Stromal cell of bone marrow (primary cell): ENCODE measurements at places on chromosomes 11 and 22.

GRCh38 chr11:61491736-61492395 is 16.7 kb upstream of the LRRC10B start:
- DNase-seq = no peak

DNA sequence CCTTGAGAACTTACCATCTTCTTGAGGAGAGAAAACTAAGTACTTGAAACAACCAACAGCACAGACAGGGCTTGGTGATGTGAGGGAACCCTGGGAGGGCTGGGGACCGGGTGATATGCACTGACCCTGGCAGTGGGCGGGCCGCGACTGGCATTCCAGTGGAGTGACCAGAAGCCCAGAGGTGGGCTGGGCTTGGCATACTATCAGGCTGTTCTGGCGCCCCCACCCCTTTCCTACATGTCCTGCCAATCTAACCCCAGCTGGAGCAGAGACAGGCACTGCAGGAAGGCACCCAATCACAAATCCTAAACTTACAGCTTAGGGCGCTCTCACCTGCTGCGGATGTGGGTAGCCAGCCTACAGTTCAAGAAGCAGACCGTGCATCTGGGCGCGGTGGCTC is 54.0 kb upstream of the GCAT start:
- no peak for DNase-seq

- peak; percentile 12 for DNase-seq
These were observed 7.5 kb downstream of the DPAGT1 start for GRCh38 chr11:119093942-119094815.

DNA sequence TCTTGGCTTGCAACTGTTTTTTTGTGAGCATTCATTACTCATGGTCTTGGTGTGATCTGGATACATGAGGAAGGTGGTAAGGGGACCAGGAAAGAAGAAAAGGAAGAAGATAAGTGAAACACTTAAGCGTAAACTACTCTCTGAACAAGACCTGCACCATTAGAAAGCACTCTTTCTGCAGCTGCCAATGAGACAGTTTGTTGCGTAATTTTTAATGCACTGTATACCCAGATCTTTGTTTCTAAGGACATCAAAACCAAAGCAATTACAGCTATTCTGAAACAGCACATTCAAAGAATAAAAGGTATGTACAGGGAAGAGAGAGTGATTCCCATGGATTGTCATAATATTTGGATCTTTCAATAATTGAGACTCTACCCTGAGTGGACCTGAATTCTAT is 147.4 kb downstream of the BLID start:
- DNase-seq = no peak

DNA sequence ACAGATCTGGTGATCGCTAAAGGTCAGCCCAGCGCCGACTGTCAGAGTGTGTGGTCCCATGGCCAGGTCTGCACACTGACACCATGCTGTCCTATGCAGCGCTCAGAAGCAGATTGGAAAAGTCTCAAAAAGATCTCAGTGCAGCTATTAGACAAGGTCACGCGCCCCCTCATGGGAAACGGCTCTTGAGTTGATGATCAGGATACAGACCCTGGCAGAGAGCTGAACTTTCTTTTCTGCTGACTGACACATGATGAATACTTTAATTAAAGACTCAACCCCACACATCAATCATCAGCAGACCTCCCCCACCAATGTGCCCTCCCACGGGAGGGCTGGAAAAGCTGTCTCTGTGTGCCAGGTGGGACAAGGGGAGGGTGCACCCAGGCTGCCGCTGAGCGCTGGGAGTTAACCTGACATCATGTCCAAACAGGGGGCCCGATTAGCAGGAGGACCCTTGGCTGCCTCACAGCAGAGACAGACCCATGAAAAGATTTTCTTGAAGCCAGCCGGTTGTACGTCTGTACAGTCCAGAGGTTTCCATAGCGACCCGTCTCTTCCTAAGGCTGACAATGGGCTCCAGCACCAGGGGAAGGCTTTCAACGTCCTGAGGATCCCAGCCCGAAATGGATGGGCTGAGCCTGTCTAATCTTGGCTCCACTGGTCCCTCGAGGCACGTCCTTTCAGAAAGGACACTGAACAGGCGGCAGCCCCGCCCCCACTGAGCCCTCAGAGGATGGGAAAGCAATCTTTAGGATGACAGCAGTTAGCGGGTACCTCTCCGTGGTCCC is 26.9 kb downstream of the RASD2 start:
- no peak for DNase-seq

DNA sequence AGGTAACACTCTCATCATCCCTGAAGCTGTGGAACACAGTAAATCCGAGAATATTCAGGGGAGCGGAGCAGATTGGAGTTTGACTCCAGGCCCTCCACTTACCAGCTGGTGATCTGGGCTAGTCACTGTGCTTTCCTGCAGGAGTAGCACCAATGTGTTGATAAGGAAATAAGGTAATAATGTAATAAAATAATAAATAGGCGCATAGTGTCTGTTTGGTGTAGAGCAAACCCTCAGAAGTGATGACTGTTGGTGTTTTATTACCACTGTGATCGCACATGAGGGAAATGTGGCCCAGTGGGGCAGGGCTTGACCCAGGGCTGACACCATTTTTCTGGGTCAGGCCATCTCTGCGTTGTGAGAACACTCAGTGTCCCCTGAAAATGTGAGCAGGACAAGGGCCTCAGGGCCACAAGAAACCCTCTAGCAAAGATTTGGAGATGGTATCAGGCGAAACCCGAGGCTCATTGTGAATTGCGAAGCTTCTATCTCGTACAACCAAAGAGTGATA is 563.9 kb upstream of the B3GAT1 start:
- no peak for DNase-seq

GRCh38 chr11:65652511-65653228 is 10.0 kb downstream of the RELA start:
- DNase-seq = peak; percentile 81

DNA sequence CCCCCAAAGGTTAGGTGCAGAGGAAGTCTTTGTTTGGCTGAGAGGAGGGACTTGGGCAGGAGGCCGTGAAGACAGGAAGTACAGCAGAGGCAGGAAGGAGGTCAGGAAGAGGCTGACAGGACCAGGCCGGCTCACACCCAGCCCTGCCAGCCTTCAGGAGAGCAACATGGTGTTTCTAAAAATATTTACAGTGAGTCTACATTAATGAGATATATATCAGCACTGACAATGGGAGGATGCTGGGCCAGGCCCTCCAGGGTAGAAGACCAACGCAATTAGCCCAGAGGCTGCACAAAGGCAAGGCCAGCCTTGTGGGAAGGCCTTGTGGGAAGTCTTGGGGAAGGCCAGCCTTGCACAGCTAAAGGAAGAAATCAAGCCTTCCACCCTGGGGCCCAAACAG is 7.9 kb upstream of the APLNR start:
- DNase-seq = no peak

DNA sequence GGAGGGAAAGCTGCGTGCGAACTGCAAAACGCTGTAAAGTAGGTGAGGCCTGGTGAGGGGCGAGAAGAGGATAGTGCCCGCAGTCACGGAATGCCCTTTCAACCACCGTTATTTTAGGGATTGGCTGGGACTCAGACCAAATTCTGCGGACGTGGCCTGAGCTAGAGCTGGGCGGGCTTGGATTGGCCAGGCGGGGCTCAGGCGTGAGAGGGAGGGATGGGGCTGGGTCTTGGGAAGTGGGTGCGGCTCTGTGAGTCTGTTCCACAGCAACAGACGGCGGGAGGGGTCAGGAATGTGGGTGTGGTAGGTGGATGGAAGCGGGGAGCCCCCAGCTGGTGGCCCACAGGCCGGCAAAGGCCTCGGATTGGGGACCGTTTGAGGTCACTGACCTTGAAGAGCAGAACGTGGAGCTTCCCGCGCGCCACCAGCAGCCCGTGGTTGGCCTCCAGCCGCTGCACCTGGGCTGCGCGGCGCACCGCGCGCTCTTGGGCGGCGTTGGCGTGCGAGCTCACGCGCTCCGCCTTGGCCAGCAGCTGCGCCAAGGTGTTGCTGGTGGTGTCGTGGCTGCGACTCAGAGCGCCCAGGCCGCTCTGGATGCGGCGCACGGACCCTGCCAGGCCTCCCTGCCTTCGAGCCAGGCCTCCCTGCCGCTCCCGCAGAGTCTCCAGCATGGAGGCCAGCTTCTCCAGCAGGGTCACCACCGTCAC is 444 bp downstream of the CAVIN3 start:
- DNase-seq = peak; percentile 93

DNA sequence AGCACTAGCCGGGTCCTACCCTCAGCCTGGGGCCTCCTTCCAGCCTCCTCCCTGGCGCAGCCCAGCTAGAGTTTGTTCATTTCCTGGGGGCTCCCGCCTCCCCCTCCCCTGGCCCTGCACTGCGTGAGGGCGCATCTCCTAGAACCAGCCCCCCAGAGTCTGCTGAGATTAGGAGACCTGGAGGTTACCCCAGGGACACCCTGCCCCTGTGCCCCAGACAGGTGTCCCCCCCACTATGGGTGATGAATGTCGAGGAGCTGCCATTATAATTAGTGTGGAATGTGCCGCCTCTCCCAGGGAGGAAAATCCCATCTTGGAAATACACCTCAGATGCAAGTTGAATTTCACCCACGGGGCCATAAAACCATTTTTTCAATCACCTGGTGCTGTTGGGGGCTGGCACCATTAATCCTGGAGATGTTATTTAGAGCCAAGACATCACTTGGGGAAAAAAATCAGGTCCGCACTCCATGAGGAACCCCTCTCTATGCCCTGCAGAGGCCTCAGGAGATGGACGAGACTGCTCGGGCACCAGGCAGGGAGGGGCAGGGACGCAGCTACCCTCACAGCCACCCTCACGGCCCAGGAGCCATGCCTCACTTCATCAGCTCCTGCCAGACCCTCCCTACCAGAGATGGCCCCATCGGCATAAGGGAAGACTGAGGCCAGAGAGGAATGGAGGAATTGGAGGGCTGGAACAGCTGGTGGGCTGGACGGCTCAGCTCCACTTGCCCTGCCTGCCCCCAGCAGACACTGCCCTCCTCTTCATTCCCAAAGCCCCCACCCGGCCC is 197.5 kb downstream of the IGLL1 start:
- DNase-seq = no peak

GRCh38 chr11:34488855-34489557 is 24.6 kb downstream of the ELF5 start:
- DNase-seq = no peak

DNA sequence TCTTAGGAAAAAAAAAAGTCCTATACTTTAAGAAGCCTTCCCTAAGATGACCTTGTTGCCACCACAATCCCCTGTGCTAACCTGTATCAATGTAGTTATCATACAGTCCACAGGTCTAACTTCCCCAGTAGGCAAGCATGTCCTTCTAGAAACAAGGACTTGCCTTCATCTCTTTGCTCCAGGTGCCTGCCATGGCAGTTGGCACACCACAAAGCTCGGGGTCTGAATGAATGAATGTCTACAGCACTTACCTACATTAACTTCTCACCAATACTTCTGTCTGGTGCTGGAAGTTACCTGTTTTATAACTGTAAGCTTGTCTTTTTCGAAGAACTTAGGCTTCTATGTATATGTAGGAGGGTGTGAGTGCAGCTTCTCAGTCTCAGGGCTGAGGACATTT is 23.4 kb downstream of the CLPB start:
- no peak for DNase-seq

- no peak for DNase-seq
These were observed 272.7 kb upstream of the CADM1 start for GRCh38 chr11:115776916-115777315.

DNA sequence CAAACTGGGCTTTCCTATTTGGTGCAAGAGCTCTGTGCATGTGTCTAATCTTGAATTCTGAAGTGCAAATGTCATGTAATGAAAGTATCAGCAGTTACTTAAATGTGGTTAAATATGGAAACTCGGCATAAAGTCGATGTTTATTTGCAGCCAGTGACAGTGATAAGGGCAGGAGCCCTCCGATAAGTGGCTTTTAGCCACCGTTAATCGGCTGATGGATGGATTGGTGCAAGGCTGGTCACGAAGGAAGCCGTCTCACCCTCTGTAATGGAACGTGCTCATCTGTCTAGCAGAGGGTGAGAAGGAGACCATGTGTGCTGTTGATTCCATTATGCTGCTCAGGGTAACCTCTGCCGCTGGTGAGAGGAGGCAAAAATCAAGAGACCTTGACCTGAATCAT is 121.8 kb upstream of the PAX6 start:
- DNase-seq = no peak

- DNase-seq = no peak
These were observed 50.7 kb upstream of the CD44 start for GRCh38 chr11:35088226-35088625.
